Urothelium cell line (cell line): ENCODE measurements at places on chromosomes 5 and 9.
A peak's percentile ranks its signal among the peaks of the same experiment; 100 is the strongest.

- DNase-seq, result no peak
Observed at GRCh38 chr9:76789840-76790239, 25.6 kb downstream of the PCA3 start.

DNA sequence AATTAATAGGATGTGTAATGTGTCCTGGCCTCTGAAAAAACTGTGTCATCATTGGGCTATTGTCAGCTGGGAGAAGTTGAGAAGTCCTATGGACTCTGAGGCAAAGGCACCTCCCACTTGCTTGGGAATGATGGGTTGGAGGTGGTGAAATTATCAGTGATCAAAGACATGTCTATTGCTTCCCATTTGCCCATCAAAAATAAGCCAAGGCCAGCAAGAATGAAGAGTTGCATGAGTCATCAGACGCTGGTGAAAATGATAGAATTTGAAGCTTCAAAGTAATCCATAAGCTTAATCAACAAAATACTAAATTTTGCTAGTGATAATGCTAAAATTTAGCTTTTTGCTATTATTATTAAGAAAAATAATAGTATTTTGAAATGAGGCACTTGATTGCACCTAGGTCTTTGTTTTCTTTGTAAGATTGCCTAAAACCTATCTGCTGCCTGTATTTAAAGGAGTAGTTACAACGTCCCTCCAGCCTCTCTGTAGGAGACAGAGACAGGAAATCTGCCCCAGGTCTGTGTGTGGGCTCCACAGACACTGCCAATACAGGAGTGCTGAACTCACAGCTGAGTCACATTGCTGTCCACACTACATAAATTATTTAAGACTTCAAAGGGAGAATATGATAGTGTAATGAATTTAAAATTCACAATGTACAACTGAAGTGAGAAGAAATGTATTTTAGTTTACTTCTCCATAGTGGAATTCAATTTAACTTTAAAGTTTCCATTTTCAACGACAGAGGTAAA lies 48.4 kb upstream of the APC start:
- DNase-seq, result peak; percentile 65

DNA sequence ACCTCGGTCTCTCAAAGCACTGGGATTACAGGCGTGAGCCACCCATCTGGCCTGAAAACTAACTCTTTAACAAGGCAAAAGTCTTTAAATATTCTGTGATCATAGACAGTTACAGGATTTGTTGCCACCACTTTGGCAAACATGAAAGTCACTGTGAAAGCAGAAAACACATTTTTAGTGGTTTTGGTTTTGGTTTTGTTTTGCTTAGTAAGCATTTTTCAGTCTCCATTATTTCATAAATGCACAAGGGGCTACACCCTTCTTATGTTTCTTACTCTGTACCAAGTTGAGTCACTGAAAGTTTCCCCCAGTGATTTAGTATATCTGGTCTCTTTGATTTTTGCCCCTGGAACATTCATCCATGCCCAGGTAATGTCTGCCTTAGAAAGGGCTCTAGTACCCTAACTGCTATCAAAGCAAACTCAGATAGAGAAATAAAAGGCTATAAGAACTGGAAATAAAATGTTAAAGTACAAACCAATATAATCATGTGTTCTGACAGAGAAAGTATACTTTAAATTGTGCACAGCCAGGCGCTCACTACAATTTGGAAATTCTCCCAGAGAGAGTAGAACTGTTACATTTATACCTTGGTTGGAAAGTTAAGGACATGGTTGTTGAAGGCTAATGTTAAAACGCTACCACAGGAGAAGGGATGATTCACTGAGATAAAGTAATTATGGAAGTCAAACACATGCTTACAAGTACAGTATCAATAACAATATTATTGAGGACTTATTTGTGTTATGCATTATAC lies 1022.5 kb upstream of the DMAC1 start:
- DNase-seq, result no peak

- DNase-seq, result no peak
Observed at GRCh38 chr9:80892703-80893102, 796.6 kb downstream of the TLE1 start.

GRCh38 chr5:169836835-169837536 lies 143.3 kb downstream of the INSYN2B start:
- no peak for DNase-seq

DNA sequence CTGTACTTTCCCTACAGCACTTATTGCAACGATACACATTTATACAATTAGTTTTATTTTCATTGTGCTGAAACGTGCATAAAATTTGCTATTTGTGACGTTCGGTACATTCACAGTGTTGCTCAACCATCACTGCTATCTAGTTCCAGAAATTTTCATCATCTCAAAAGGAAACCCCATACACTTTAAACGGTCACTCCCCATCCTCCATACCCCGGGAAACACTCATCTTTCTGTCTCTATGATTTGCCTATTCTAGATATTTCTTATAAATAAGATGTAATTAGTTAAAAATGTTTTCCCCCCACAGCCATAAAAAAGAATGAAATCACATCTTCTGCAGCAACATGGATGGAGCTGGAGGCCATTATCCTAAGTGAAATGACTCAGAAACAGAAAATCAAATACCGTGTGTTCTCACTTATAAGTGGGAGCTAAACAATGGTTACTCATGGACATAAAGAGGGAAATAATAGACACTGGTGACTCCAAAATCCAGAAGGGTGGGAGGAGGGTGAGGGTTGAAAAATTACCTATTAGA lies 40.2 kb upstream of the TEX48 start:
- DNase-seq, result no peak

GRCh38 chr9:109916316-109916715 lies 136.3 kb downstream of the PALM2AKAP2 start:
- DNase-seq, result no peak

- no peak for DNase-seq
Observed at GRCh38 chr5:134142806-134143205, 28.3 kb downstream of the TCF7 start.

GRCh38 chr9:136409557-136410455 lies 608 bp downstream of the ENTR1 start:
- DNase-seq, result peak; percentile 57

GRCh38 chr5:107519900-107520354 lies 150.8 kb downstream of the EFNA5 start:
- DNase-seq, result peak; percentile 44

- no peak for DNase-seq
Observed at GRCh38 chr9:35570709-35571504, 34.2 kb upstream of the TESK1 start.

- no peak for DNase-seq
Observed at GRCh38 chr5:117748336-117748735, 1173.7 kb upstream of the SEMA6A start.

DNA sequence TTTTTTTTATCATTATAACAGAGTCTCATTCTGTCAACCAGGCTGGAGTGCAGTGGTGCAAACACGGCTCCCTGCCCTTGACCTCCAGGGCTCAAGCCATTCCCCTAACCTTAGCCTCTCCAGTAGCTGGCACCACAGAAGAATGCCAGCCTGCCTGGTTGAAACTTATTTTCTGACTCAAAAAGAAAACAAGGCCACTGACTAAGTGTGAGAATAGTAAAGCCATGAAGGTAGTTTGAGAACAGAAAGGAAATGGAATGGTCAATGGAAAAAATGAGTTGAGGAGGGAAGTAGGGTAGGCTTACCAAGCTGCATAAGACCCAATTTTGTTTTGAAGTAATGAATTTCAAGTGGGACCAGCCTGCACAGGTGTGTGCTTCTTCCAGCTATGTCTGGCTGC lies 82.8 kb upstream of the RORB start:
- DNase-seq, result no peak

DNA sequence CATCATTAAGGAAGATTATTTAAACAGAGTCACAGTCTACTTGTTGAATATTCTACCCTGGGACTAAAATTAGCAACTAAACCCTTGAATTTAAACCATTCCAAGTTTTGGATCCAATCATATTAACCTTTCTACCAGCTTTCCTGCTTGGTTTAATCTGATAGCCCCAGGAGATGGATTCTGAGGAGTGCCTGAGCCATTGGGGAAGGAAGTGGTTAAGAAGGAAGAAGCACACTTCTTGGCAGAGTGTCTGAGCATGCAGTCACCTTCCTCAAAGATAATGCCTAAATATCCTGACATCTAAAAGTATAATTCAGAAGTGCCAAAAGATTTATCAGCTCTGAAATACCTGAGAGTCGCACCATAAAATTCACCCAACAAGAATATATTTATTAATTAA lies 74.1 kb upstream of the SNCAIP start:
- DNase-seq, result no peak

DNA sequence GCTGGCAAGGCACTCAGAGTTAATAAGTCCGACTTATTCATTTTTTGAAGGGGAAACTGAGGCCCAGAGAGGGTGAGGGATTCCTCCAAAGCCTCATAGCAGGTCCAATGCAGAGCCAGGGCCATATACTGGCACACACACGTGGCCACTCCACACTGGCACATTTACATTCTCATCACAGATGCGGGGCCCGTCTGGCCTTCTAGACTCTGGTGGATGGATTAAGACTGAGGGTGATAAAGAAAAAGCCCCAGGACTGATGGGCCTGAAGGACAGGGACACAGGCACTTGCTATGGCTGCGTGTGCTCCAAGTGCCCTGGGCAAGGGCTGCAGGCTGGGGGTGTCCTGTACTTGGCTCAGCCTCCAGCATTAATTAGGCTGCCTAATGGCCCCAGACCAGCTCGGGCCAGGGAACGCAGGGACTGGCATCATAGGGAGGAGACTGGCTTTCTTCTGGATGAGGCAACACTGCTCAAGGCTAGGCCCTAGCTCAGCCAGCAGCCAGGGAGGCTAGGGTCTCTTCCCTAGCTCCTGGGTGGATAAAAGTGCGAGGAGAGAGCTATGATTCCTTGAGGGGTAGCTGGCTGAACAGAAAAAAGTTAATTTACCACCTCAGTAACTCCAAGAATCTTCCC lies 28.5 kb upstream of the CSF1R start:
- no peak for DNase-seq

DNA sequence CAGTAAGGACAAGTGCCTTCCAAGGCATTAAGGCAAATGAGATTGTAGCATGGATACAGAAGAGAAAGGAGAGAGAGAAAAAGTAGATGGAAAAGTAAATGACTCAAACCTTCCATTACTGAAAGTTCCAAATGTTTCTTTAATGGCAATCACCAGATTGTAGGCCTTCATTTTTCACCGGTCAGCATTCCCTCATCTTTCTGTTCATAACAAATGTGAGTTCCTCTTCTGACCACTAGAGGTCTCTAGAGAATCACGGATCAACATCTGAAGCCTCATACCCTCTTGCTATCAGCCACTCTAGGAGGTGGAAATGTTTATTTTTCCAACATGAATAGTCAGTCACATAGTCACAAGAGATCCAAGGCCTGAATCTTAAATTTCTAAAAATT lies 73.6 kb upstream of the RPS23 start:
- DNase-seq, result peak; percentile 53
